Fibroblast of skin of back (primary cell): ENCODE measurements at places on chromosomes 6 and 20.

DNA sequence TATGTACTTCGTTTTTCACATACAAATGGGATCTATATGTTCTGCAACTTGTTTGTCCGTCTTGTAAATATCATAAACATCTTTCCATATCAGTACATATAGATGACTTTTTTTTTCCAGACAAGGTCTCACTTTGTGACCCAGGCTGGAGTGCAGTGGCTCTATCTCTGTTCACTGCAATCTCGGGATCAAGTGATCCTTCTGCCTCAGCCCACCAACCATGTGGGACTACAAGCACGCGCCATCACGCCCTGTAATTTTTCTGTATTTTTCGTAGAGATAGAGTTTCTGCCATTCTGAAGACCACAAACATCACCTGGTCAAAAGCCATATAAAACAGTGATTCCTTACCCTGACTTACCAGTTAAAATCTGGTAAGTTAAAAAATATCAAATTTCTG lies 37.7 kb upstream of the SYNCRIP start:
- DNase-seq, result no peak

GRCh38 chr20:48571949-48572847 lies 255.6 kb downstream of the PREX1 start:
- no peak for DNase-seq

DNA sequence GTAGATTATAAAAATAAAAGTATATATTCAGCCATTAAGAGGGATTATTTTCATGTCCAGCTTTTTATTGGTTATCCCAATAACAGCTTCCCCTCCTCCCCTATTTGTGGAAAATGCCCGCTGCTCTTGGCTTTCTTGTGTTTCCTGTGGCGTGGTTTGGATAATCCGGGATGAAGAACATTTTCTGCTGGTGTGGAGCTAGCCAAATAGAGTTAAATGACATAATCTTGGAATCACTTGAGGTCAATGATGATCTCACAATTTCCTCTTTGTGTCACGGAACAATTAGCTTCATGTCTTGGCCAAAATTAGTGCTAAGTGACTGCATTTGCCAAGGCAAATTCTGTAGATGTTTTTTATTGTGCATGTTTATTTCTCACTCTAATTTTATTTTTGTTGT lies 394.0 kb downstream of the LAMA2 start:
- no peak for DNase-seq

DNA sequence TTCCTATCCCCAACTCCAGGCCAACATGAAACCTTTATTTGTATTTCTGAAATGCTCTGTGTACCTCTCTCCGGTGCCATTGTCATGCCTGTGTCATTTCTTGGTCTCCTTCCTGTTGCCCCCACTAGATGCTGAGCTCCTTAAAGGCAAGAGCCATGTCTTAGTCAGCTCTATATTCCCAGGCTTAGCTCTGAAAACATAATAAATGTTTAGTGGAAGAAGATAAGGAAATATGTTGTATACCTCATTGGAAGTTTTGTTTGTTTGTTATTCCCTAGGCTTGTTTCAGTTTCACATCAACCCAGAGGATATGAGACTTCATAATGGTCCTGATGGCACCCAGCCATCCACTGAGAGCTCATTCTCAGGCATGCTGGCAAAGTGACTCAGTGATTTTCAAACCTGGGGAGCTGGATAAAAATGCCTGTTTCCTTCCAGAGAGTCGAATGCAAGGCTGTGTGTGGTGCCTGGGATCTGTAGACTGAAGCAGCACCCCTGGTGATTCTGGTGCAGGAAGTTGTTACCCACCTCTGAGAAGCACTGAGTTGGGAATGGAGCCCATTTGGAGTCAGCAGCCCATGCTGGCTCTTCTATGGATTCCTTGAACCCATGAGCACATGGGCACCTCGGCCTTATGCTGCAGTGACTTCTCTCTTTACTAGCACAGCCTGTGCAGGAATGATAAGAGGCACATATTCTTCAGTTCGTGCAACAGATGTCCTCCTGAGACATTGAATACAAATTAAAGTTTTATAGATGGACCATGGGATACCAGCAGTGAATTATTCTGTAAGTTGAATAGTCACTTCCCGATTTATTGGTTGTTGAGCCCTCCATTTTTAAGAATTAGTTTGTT lies 205.2 kb downstream of the FARS2 start:
- DNase-seq, result peak; percentile 77

DNA sequence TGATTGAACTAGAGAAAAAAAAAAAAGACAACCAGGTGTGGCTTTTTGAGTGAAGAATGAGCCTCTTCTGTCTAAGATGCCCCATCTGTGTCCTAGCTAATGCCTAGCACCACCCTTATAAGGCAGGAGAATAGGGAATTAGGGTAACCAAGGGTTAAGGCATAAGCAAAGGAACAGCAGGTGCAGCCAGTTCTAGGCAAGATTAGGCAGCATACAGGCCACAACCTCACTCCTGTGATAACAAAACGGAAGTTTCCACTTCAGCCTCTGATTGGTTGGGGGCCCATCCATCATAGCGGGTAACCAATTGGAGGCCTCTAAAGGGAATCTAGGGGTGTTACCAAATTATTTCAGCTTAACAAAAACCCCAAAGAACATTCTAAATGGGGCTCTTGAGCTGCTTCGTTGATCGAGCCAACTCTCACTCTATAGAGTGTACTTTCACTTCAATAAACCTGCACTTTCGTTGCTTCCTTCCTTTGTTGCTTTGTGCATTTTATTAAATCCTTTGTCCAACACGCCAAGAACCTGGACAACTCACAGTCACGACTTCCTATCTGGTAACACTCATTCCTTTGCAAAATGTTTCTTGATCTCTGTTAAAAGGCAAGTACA lies 61.9 kb upstream of the TAGAP start:
- DNase-seq, result peak; percentile 59

- no peak for DNase-seq
These were observed 62.1 kb downstream of the OLIG3 start for GRCh38 chr6:137432054-137432611.

- no peak for DNase-seq
These were observed 241.4 kb downstream of the ESR1 start for GRCh38 chr6:152048921-152049320.
